ENCODE measurements at places on chromosomes 5 and 9. TPM values are rescaled to one million over a fixed set of nuclear protein-coding genes. Genes with fewer than 3 reads are reported as not detected.

- DNase-seq: no peak
Observed at GRCh38 chr5:107217721-107218130, 453.0 kb downstream of the EFNA5 start.

- DNase-seq: no peak
Observed at GRCh38 chr5:52043137-52043536, 659.9 kb downstream of the ISL1 start.

DNA sequence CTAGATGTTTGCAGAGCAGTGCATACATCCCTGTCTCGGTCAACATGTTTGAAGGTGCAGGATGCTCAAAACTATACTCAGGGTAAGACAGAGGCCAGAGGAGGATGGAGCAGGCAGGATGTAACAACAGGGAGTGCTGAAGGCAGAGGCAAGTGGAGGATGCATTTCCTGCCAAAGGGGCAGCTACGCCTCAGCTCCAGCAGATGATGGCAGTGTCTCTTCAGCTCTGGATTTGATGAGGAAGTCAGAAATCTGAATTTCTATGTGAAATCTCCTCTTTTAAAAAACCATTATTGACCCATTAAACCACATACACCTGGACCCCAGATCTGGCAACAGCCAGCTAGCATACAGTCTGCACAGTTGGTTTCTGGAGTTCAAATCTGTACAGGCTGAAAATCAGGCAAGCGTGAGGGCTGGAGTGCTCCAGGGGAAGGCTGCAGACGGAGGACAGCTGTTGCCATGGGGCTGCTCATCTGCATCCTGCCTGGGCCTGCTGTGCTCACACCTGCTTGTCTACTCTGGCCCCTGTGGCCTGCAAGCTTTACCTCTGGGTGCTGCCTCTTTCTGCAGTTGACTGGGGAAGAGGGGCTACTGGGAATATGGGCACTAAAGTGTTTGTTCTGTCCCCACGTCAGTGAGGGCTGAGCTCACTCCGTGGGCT lies 152.9 kb upstream of the SLC28A3 start:
- DNase-seq: peak; percentile 7

DNA sequence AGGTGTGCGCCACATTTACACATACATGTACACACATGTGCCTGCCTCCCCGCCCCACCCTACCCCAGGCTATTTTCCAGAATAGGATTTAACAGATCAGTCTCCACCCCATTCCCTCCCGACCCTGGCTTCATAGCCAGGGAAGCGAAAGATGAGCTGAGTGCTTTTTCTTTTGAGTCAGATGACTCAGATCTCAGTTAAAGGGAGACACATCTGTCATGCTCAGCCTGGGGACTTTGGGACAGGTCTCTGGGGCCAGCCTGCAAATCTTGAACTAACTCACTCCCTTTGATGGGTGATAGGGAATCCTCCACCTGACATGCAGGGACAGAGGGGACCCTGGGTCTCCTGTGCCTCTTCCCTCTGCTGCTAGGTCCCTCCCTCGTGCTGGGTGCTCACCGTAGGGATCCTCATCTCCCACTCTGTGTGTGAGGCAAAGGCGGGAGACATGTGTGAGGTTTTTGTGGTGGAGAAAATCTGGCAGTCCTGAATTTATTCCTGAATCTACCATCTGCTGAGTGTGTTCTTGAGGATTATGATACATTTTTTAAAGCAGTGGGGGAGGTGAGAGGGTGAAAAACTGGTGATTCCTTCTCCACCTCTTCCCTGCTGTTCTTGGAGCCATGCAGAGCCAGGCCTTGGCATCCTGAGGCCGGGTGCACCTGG lies 37.7 kb downstream of the NEUROG1 start:
- no peak for DNase-seq

DNA sequence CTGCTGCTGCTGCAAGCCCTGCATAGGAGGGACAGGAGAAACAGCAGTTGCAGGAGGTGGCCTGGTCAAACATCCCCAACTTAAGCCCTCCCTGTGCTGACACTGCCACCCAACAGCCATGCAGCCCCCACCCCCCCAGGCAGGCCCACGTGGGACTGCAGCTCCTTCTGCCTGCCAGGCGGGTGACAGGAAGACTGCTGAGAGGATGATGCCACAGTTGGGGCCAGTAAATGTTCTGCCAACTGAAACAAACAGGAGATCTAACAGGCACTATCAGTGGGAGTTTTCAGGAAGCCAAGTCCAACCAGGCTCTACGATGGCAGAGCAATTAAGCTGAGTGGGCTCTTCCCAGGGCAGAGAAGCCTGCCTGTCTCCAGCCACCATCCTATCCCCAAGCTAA lies 31.1 kb downstream of the DIRAS2 start:
- no peak for DNase-seq

GRCh38 chr5:53571403-53571802 lies 11.0 kb downstream of the NDUFS4 start:
- DNase-seq: no peak

GARIN3 gene
- total RNA-seq: not detected

TIMD4 gene
- total RNA-seq: not detected

EXOC3 gene
- total RNA-seq: 19.2 TPM

SKP1 gene
- total RNA-seq: 507 TPM

TMOD1 gene
- 0.15 TPM for total RNA-seq

ADCY2 gene
- total RNA-seq: 1.2 TPM

- DNase-seq: no peak
Observed at GRCh38 chr9:29144476-29144875, 1571.2 kb upstream of the C9orf72 start.

SLC6A19 gene
- not detected for total RNA-seq

CTXN3 gene
- 0.09 TPM for total RNA-seq

DNA sequence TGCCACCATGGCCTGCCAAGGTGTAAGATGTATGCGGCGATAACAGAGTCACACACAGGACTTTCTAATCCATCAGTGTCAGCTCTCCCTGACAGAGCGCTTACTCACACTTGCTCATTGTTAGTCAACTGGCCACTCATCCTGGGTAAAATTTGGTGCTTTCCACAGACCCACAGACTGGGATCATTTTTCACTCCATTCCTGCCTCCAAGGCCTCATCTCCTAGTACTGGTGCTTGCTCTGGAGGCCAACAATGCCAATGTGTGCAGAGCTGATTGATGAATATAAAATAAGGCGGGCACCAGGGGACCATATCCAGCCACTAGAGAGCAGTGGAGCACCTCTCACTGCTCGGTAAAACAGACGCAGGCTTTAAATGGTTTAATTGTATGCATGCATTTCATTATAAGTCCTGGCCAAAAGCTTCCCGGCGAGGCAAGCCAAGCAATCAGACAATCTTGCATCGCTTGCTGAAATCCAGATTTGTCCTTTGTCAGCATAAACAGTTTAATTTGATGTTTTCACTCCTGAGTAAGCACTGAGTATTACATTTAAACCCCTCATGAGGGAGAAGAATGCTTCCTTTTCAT lies 22.3 kb downstream of the PSMB7 start:
- DNase-seq: peak; percentile 74

DNA sequence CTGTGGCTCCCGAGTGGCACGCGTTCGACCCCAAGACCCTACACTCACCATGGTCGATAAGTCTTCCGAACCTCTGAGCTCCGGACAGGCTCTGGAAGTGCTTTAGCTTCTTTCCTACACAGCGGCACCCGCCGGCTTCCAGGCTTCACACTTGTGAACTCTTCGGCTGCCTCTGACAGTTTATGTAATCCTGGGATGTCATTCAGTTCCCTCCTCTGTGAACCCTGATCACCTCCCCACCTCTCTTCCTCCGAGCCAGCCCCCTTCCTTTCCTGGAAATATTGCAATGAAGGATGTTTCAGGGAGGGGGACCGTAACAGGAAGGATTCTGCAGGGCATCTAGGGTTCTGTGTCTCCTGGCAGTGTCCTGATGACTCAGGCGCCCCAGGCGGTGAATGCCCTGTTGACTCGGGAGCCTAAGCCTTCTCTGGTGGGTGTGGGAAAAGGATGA lies at the start of gene CD14:
Gene CD14, minus strand, starts transcription at position 155 of the 451 bp plus-strand sequence. Its CDS starts 104 bp downstream, at position 51.
- no peak for DNase-seq

- DNase-seq: no peak
Observed at GRCh38 chr5:148214665-148215185, 11.9 kb downstream of the SPINK6 start.

DNA sequence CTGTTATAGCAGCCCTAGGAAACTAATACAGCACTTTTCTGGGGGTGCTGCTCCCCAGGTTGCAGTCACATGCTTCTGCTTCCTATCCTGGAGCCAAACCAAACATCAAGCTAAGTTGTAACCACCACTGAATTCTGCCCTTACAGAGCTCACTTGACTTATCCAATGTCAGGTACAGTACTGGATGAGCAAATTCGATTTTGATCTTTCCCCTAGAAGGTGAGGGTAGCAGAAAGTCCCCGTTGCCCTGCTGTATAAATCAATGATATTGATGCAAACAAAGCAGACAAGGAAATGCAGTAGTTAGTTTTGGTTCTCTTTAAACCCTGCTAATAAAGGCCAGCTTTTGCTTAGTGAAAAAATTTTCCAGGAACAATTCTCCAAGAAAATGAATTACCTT lies 36.4 kb downstream of the ZCCHC9 start:
- DNase-seq: no peak

IL7R gene
- not detected for total RNA-seq

DYNC2I2 gene
- total RNA-seq: 141 TPM

GRCh38 chr5:178883815-178884430 lies 11.8 kb upstream of the ZFP2 start:
- DNase-seq: no peak

SLC6A7 gene
- not detected for total RNA-seq

DNA sequence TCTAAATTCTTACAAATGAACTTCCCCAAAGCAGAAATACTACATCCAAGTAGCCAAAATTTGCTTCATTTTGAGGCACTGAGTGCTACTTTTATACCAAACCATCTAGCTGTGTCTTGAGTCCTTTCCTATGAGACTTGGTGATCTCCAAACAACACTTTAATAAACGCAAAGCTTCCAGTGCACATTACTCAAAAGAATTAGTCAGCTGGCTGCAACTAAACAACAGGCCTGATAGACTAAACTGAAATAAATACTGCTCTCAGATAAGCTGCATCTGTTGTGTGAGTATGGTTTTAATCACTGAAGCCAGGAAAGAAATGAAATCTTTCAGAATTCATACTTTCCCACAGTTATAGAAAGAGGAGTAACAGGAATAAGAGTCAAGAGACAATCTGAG lies 80.3 kb downstream of the VCAN start:
- no peak for DNase-seq

DNA sequence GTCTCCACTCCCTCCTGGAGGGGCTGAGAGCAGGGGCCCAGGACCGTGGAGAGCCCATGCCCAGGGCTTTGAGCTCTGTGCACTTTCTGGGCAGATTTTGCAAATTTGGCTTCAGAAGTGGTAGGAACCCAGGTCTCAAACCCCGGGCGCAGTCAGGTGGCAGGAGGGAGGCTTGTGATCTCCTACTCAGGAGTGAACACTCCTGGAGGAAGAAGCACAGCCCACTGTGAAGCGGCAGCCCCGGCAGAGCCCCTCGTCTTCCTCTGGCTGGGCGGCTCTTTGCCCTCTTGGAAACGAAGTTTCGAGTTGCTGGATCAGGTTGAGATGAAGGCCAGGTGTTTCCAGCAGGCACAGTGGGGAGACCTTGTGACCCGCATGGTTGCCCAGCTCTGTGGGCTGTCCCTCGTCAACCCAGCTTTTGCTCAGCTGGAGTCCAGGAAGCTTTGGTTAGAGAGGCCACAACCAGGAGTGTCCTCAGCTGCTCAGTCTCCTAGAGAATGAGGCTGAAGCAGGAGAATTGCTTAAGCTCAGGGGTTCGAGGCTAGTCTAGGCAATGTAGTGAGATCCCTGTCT lies 48.5 kb downstream of the WNK2 start:
- no peak for DNase-seq

DNA sequence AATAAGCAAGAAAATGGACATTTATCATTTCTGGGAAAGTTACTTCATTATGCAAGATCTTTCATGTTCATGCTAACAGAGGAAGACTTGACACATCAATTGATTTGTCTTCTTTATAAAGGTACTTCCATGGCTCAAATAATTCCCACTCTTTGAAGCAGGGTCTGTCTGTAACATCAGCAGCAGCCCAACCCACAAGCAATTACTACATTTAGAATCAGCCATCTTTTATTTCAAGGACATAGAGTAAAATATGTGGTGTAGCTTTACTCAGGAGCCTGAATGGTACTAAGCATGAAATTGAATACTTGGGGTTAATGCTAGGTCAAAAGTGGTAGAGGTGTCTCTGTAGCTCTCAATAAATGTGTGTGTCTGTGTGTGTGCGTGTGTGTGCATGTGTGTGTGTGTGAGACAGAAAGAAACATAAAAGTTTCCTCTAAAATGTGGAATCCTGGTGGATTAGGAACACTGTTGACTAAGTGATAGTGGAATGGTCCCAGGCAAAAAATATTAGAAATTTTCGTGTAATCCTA lies 581.1 kb downstream of the CAAP1 start:
- no peak for DNase-seq

- peak; percentile 38 for DNase-seq
Observed at GRCh38 chr5:132250547-132250946, 6.9 kb upstream of the PDLIM4 start.
